ENCODE measurements at places on chromosomes 1 and 21.

- no peak for DNase-seq
Observed at GRCh38 chr1:39478126-39478915, 13.1 kb upstream of the BMP8A start.

DNA sequence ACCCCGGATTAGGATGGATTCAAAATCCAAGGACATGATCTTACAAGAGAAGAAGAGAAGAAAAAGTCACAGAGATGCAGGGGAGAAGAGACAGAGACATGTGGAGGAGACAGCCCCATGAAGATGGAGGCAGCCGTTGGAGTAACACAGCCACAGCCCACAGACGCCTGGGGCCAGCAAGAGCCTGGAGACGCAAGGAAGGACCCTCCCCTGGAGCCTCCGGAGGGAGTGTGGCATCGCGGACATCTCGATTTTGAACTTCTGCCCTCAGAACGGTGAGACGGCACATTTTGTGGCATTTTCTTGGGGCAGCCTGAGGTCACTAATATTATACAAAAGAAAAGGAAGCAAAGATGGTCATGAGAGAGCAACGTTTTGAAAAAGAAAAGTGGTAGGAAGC lies 28.8 kb downstream of the ABCG1 start:
- DNase-seq, result no peak

- DNase-seq, result peak; percentile 46
Observed at GRCh38 chr1:161013488-161014230, 7.3 kb downstream of the F11R start.

DNA sequence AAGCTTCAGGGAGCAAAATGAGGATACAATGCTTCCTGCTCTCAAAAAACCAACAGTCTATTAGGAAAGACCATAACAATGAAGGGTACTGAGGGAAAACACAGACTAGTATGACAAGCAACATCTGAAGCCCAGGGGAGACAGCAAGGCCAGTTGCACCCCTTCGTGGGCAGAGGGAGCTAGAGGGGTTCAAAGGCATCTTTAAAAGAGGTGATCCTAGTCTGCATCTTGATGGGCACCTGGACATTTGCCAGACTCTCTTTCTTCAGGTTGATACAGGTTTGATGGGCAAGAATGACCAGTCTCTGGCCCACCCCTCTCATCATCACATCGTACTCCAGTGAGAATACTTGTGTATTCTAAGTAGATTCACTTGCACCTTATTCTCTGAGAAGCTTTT lies 177.7 kb downstream of the VAV3 start:
- no peak for DNase-seq

GRCh38 chr1:234186037-234186688 lies 187.1 kb upstream of the COA6 start:
- no peak for DNase-seq

DNA sequence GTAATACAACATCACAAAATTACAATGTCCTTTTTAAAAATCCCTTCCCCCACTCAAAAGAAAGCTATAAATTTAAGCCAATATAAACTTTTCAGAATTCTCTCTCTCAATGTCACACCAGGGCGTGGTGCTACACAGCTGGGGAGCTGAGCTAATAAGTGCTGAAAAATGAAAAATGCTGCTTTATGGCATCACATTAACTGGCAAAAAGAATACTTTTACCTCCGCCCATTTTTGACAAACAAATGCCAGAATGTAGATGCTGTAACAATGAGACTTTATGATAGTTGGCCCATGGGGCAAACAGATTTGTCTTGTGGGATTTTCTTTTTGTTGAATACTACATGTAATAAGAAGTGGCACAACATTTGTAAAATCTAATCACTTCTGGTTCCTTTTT lies 12.7 kb upstream of the LYPLAL1 start:
- no peak for DNase-seq
